ENCODE measurements at places on chromosomes 2 and 18. TPM values are rescaled to one million over a fixed set of nuclear protein-coding genes. Genes with fewer than 3 reads are reported as not detected.

- DNase-seq, result no peak
Measured at GRCh38 chr2:199131136-199131655, 326.5 kb downstream of the SATB2 start.

TUBA3E gene
- total RNA-seq, result not detected

DNA sequence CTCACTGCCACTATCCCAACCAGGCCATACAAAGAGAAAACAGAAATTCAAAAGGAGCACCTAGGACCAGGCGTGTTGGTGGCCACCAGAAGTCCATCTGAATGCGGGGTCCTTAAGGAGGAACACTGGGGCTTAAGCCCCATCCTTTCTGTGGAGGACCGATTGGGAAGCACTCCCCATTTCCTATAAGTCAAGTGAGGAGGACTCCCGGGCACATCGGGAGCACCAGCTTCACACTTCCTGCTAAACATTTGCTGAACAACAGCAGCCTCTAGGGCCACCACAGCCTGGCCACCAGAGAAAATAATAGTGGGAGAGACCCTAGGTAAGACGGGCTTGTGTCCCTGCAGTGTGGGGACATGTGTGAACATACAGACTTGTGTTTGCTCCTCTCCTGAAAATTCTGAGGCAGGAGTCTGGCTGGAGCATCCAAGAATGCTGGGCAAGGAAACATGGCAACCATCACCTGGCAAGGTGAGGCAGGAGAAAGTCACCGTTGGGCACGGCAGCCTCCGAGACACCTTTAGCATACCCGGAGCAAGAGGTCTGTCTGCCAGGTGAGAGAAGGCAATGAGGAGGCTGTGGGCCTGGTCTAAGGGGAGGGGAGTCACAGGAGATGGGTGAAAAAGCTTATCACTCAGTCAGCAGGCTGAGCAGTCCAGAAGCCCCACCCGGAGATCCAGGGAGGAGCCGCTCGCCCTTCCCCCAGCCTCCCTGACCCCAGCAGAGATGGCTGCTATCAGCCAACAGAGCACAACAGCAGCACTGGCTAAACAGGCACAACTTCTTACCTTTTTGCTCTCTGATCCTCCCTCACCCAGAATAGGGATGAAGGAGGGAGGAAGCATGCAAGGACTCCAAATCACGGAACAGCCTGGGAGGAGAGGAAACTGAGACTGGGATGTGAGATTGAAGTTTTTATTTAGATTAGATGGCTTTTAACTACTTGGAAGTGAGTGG, 282.3 kb downstream of the EIPR1 start:
- no peak for DNase-seq

DNA sequence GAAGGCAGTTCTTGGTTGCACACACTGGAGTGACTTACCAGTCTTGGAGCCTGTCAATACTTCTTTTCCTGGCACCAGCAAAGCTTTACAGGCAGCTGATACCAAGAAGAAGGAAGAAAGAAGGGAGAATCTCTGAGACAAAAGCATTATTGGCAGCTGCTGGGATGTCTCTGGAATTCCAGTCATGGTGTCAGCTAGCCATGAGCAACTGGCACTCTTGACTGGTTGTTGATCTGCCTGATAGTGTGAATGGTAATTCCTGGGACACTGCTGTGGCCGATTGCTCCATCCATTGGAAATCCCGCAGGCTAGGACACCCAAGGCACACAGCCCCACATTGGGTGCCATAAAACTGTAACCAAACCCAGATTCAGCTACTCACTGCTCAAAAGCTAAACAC, 17.8 kb upstream of the SPAG16 start:
- DNase-seq, result no peak

GRCh38 chr2:171411791-171412483, 21.9 kb downstream of the METTL8 start:
- no peak for DNase-seq

DNA sequence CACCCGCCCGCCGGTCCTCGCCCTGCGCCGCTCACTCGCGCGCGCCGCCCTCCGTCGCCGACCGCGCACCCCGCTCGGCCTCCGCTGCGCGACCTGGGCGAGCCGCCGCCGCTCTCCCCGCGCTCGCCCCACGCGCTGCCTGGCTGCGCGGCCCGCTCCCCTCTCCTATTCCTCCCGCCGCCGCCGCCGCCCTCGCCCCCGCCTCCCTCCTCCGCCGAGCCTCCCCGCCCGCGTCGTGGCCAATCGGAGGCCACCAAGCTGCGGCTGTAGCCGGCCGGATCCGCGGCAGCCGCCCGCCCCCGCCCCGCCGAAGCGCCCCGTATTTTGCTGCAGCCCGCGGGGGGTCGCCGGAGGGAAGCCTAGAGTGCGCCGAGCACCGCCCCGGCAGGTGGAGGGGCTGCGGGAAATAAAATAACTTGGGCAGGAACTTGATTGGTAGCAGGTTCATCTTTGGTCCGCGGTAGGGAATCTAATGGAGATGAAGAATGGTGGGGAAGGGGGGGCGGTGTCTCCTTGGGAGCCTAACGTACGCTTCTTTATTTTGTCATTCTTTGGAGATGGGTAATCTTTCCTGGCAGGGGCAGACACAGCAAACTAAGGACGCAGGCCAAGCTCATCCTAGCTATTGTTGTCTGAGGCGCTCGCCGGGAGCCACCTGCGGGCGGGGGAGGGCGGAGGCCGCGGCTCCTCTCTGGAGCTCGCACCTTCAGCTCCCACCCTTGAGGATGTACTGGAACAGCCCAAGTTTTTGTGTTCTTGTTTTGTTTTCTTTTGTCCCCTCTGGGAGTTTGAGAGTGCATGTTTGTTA, 1.1 kb upstream of the CDH2 start:
- no peak for DNase-seq

DNA sequence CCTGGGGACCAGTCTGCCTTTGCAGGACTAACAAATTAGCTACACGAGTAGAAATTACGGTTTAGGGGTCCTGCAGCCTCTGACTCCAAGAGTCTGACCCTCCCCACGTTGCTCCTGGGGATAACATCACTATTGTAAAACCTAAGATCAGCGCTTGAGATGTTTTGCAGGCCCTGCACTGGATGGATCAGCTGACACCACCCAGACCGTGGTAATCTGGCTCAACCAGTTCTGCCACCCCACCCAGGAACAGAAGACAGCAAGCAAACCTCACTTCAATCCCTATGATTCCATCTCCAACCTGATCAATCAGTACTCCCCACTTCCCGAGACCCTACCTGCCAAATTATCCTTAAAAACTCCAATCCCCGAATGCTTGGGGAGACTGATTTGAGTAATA, 31.7 kb downstream of the NGEF start:
- DNase-seq, result no peak

CNDP1 gene
- 0.09 TPM for total RNA-seq

- DNase-seq, result no peak
Measured at GRCh38 chr2:69777786-69778105, 35.8 kb downstream of the ANXA4 start.

GIGYF2 gene
- 64.7 TPM for total RNA-seq

Data from activated T-helper 2 cell treated with anti-CD3 and anti-CD28 coated beads, Interferon-gamma antibody, Interleukin-2, Interleukin-4, amounts not matched to agents 10 μg/mL and 5 μg/mL and 100 μg/mL, durations not matched to agents 14 hours and 24 hours and 36 hours (primary cell).